Hippocampal formation (tissue), 2 donors: ENCODE measurements at places on chromosomes 12 and 14.

DNA sequence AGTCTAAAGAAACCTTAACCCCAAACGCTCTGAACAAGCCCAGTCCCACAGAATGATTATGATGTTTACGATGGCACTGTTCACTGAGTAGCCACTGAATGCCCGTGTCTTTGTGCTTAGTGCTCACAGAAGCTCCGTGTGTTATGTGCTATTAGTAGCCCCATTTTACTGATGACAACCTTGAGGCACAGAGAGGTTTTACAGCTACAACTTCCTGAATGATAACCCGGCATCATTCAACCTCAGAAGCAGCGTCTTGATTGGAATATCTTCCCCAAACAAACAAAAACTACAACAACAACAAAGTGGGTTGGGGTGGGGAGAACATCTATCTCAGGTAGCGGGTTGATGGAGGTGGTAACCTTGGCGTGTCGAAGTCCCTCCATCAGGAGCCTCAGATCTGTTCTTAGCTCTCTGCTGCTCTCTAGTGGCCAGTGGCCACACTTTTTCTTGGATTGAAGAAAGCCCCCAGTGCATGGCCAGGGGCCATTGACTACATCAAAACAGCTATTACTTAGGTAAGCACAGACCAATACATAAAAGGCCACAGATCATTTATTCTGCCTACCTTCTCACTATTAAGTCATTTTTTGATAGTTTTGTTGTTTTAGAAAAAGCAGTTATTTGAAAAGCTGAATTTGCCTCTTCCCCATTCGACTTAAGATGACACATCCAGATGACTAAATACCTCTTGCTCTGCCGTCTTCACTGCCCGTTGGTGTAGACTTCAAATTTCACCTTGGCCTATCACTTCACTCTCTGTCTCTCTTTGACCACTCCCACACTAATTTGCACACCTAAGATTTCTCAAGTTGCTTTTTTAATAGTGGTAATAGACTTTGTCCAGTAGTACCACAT lies 376.9 kb downstream of the GALC start:
- peak; percentile 20 for DNase-seq

DNA sequence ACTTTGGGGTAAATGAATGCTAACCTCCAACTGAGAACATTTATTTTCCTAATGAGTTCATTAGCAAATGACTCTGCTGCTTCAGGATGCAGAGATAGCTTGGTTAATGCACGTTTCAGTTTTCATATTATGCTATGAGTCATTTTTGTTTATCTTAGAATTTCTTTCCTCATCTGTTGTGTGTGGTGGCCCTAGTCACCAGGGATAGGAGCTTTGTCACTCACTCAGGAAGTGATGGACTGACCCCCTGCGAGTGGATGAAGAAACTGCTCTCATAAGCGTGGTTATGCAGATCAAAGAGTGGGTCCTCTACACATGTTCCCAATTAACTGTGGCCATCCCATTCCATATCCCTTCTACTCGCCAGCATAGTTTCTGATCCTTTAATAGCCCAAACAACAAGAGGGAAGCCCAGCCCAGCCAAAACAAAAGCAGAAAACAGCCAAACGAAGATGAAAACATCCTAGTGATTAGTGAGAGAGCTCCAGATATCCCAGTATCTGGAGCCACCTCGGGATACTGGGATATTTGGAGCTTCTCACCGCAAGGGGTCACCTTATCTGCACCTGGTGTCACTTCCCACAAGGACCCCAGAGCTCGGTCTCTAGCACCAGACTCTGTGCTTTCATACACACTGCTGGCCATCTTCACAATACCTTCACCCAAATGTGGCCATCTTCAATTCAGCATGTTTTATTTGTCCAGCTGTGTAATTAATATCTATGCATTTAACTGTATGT lies 8.6 kb downstream of the TC2N start:
- no peak for DNase-seq

GRCh38 chr12:26773313-26774104 lies 59.5 kb downstream of the ITPR2 start:
- DNase-seq, result no peak

DNA sequence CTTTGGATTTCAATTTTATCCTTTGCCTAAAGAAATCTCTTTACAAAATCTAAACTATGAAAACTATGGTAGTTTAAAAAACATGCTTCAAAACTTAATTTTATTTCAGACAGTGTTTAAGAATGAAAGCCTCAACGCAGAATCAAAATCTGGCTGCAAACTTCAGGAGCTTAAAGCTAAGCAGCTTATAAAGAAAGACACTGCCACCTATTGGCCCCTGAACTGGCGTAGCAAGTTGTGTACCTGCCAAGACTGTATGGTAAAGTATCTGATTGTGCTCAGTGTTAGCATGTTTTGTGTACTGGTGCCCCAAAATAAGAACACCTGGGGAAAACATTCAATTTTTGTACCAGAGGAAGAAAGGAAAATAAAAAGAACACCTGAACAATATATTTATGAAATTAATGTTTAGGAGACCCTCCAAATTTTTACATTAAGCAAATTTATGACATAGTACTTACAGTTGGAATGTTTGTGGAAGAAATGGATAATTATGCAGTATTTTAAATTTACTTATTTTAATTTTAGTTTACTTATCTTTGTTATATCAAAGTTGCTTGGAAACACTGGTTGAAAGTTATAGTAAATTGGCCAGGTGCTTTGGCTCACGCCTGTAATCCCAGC lies 12.2 kb downstream of the UBR7 start:
- DNase-seq, result no peak

DNA sequence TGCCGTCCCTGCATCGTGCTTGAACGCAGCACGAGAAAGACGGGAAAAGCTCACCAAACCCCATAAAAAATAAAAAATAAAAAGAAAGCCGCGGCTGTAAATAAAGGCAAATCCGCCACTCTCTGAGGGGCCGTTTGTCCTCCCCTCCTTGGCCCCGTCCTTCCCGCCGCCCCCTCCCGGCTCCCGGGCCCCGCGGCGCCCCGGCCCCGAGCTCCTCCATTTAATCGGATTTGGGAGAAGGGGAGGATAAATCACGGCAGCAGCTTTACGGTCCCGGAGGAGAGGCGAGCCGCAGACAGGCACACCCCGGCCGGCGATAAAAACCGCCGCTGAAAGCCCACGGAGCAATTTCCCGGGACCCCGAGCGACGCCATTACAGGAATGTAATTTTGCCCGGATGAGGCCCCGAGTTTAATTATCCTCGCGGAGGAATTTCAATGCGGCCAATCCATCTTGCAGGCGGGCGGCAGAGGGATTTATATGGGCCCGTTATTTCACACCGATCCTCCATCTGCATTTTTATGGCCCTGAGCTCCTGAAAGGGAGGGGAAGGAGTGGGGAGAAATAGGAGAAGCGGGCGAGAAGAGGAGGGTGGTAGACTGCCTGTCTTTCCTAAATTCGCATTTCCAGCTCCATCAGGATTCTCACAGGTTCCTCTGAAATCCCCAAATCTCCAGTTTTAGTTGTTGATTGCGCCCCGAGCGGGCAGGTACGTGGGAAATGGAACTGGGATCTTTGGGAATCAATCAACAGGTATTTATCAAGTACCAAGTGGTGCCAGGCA lies 1.3 kb upstream of the ATP5MC2 start:
- peak; percentile 49 for DNase-seq

GRCh38 chr14:21197418-21198205 lies 41.7 kb upstream of the OR5AU1 start:
- DNase-seq, result no peak

- DNase-seq, result peak; percentile 55
Observed at GRCh38 chr14:101628471-101628966, 67.2 kb downstream of the DIO3 start.

GRCh38 chr14:99792551-99793212 lies 531 bp upstream of the EML1 start:
- DNase-seq, result peak; percentile 47

- DNase-seq, result no peak
Observed at GRCh38 chr12:90399357-90399756, 555.6 kb downstream of the CCER1 start.

GRCh38 chr14:63283884-63284248 lies 34.9 kb downstream of the GPHB5 start:
- no peak for DNase-seq

- no peak for DNase-seq
Observed at GRCh38 chr12:64903479-64904152, 79.2 kb downstream of the TBC1D30 start.

GRCh38 chr14:99272632-99272898 lies 568 bp upstream of the BCL11B start:
- no peak for DNase-seq

- peak; percentile 33 for DNase-seq
Observed at GRCh38 chr14:103121121-103121845, 2.0 kb upstream of the TNFAIP2 start.

DNA sequence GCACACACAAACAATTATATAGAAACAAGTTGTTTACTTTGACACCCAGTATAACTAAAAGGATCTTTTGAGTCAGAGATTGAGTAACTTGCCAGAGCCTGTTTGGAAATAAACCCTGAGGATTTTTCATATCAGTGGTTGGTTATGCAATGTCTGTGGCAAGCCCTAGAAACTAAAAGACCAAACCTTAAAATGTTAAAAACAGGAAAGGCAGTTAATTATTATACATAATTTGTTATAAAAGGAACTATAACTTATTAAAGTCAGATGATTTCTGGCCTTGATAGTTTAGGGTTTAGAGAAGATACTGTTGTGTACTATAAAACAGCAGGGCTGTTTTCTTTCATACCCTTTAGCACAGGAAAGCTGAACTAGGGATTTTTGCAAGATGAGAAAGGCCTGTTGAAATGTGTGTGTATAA lies 44.1 kb downstream of the PSEN1 start:
- DNase-seq, result no peak

GRCh38 chr12:47078733-47079467 lies 521 bp upstream of the PCED1B start:
- no peak for DNase-seq

GRCh38 chr12:52787324-52788191 lies 8.4 kb downstream of the KRT3 start:
- DNase-seq, result no peak

DNA sequence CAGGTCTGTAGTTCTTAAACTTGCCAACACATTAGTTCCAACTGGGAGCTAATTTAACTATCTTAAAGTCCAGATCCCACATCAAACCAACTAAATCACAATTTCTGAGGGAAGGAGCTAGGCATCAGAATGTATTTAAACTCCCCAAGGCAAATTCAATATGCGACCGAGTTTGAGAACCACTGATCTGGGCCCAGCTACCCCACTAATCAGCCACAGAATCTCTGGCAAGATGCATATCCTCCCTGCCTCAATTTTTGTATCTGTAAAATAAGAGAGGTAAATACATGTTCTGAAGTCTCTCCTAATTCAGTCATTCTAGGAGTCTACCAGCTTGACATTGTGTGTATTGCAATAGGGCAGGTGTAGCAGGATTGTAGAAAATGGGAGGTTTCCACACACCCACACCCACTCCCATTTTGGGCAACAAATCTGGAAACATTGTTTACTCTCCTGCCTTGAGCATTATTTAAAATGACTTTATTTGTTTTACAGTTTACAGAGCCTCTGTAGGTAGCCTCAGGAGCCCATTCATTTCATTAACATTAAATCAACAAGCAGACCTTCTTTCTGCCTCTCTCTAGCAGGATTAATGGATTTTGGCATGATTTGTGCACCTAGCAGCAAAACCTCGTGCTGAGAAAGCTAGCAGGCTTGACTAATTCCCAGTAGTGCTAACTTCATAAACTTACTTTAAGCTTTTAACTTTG lies 15.6 kb downstream of the LGR5 start:
- no peak for DNase-seq

DNA sequence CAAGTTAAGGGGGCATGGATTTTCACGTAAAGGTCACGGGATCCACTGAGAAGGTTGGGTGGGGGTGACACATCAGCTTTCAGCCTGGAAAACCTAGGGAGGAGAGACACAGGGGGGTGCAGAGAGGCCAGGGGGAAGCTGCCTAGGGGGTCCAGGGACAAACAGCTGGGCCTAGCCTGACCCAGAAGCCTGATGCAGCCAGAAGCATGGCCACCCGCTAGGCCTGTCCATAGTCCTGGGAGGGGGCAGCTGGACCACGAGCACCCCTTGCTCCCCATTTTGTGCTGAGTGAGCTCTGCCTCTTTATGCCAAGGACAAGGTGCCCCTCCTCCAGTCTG lies 322.7 kb upstream of the RTL1 start:
- DNase-seq, result no peak

DNA sequence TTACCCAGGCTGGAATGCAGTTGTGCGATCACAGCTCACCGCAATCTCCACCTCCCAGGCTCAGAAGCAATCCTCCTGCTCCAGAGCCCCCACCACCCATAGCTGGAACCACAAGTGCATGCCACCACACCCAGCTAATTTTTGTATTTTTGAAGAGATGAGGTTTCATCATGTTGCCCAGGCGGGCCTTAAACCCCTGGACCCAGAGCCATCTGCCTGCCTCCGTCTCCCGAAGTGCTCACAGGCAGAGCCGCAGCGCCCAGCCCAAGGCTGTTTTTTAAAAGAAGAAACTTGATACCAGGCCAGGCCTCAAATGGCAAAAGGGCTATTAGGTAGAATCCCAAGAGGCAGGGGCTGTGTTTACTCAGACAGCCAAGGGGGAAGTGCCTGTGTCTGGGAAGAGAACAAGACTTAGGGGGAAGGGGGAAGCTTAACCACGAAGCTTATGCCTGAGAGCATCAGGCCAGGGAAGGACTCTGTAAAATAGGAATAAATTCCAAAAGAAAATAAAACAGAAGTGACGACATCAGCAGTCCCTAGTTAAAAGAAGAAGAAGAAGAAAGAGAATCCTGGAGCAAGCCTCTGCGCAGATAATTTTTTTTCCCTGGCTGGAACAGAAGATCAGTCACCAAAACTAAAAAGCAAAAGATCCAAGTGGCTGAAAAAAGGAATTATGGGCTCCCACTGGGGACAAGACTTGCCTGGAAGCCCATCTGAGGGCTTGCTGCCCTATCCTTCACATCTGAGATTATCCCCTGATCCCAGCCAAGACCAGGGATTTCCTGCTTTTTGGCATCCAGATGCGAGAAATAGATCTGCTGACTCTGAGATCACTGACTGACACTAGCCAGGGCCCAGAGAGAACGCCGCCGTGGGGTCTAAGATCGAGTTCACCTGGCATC lies 170.5 kb downstream of the NDUFA12 start:
- DNase-seq, result no peak

- DNase-seq, result no peak
Observed at GRCh38 chr14:55482936-55483605, 42.7 kb upstream of the TBPL2 start.

DNA sequence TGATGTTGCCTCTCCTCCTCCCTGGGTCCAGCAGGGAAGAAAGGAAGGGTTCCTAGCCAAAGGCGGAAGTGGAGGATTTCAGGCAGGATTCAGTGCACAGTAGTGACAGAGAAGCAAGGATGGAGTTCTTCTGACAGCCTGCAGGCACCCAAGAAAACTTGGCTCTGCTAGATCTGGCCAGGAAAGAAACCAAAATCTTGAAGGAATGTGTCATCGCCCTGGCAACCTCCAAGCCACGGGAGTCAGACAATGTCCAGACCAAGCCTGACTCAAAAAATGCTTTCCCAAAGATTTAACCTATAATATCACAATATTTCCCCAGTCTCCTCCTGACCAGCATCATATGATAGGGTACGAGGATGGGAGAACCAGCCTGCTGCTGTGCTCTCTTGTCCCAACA lies 22.8 kb upstream of the DHRS4 start:
- no peak for DNase-seq
